ENCODE measurements at places on chromosomes 5 and 9.
A peak's percentile ranks its signal among the peaks of the same experiment; 100 is the strongest.

- DNase-seq = no peak
Observed at GRCh38 chr9:6921315-6921714, 163.5 kb downstream of the KDM4C start.

- DNase-seq = no peak
Observed at GRCh38 chr9:84736081-84736480, 66.6 kb downstream of the NTRK2 start.

DNA sequence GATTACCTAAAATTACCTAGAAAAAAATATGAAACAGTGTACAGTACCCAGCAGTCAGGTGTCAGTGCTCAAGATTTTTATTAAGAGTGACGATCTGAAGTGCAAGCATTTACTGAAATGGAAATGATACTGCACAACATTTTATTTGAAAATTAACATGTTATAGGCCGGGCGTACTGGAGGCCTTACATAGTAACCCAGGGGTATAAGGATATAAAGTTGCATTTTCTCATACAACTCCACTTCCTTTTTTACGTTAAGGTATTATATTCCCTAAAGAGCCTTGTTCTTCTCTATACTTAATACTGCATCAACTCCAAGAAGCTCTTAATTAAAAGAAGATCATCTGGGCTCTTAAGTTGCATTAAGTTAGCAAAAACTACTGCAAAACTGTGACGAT, 3.3 kb downstream of the MAT2B start:
- DNase-seq = no peak

DNA sequence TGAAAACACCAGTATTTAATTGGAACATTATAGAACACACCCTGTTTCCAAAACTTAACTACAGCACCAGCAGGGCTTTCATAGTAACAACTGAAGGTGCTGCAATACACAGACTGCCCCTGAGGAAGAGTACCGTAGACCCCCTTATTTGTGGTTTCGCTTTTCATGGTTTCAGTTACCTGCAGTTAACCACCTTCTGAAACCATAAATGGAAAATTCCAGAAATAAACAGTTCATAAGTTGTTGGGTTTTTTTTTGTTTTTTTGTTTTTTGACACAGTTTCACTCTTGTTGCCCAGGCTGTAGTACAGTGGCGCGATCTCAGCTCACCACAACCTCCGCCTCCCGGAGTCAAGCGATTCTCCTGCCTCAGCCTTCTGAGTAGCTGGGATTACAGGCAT, 9.5 kb upstream of the GLDC start:
- DNase-seq = no peak

DNA sequence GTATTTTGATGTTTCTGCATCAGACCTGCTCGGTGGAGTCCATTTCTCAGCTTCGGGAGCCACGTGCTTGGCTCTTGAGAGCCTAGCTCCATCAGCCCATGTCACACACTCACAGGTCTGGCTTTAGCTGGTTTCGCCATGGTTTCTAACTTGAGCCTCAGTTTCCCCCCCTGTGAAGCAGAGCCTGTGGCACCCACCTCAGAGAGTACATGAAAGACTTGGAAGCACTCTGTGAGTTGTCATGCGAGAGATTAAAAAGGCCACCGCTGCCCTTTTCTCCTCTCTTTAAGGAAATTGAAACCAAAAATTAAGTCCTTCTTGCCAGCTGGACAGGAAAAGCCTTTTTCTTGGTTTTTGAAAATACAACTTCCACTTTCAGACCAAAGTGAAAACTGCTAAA, 8.8 kb downstream of the TENT4A start:
- no peak for DNase-seq

GRCh38 chr5:136190091-136190720, 2.8 kb downstream of the SMIM32 start:
- no peak for DNase-seq

DNA sequence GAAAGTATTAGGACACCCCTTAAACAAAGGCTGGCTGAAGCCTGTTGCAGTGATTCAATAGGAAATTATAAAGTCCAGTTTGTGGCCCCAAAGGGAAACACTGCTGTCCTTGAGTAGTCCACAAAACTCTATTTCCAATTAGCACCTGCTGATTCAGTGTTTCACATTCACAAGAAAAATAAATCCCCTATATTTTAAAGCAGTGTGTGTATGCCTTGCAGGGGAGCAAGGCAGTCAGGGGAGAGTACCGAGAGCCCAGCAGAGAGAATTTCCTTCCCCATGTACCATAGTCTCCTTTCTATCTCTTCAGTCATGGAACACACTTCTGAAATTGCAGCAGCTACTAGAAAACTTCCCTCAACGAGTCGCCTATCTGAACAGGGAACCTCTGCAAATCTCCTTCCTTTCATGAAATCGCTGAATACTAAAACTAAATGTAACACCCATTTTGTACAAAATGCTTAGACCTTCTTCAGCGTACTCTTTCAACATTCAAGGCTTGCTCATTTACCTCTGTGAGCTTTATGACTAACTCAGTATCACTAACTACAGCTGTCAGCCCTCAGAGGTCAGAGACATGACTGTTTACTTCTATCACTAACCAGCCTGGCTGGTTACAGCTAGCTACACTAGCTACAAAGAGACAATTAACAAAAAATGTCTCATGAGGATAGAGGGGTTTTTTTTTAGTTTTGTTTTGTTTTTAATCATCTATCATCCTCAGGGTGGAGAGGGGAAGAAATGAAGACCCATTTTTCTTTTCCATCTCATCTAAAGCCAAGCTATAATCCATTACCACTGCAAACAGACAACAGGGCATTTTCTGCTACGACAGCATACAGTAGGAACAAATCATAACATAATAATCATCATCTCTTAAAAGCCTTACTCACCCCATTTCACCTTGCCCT, 188.7 kb downstream of the EBF1 start:
- no peak for DNase-seq

DNA sequence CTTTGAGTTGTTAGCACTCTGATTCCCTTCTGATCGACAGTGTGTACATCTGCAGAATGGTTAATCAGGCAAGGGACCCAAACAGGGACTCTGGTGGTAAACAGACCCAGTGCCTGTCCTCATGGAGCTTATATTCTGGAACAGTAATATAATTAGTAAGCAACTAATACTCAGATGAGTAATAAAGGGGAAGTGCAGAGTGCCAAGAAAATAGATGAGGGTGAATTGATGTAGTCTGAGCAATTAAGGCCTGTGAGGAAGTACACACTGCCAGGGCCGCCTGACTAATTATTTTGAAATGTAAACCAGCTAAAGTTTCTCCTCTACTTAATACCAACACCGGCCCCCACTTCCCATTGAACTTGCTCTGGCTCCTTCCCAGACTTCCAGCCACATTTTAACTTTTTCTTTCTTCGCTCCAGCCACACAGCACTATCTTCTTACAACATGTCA, 4.2 kb downstream of the DHX29 start:
- peak; percentile 59 for DNase-seq

DNA sequence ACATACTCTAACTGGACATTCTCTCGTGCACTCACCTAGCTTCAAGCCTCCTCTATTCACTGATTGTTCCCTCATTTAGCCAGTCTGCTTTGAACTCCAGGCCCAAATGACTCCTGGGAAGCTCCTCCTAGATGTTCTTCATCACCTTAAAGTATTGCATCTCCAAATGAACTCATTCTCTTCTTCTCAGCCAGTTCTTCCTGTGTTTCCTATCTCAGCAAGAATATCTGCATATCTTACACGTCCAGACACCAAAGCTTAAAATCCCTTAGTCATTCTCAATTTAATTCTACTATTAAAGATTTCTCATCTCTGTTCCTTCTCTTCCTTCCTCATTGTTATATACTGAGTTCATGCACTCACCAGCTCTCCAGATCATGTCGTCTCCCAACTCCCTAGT, 118.6 kb upstream of the DAB2 start:
- peak; percentile 58 for DNase-seq

DNA sequence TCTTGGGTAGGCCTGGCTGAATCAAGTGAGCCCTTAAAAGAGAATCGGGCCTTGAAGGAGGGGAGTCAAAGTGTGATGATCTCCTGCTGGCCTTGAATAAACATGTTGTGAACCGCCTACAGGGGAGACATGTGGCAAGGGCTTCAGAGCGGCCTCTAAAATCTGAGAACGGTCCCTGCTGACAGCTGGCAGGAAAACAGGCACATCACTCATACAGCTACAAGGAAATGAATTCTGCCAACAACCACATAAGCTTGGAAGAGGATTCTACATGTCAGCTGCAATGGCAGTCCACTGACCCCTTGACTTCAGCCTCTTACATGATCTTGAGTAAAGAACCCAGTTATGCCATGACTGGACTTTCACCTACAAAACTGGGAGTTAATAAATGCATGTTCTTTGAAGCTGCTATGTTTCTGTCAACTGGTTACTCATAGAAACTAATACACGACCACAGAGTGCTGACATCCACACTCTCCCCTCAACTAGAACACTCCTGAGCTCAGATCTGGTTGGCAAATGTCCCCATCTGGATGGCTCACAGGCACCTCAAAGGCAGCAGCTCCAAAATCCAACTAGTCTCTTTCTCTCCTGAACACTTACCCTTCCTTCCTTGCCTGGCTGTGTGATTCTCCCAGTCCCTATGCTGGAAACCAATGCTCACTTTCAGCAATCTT, 333.1 kb downstream of the ASTN2 start:
- no peak for DNase-seq

DNA sequence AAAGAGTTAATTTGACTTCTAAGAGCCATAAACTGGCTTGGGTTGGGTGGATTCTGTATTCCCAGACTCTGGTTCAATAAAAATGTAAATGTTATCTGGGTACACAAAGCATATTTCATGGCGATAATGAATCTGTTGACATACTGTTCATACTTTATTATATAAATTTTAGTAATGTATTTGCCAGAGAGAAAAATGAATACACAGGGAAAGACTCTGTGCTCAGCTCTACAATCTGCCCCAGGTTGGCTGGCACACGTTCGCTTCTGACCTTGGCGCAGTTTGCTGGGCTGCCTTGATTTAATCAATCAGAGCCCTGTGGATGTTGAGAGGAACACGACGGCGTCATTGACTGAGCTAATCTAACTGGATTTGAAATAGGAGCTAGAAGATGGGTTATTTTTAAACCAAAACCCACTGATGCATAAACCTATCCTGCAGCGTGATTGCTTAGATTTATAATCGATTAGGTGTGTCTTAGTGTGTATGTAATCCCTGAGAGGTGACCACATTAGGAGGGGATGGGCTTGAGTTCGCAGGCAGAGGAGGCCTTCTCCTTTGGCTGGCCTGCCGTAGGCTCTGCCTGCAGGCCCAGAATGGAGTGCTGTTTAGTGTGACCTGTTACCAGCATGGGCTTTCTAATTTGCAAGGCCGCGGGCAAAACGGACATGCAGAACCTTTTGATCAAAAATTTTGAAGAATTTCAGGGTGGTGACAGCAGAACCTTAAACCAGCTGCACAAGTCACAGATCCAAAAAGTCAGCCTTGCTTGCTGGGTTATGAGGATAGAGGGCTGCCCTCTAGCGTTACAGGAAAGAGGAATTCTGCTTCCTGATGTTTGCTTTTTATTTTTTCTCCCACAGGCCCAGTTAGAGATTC, 3.9 kb upstream of the ADCY2 start:
- no peak for DNase-seq

GRCh38 chr9:13076616-13077015, 202.9 kb downstream of the MPDZ start:
- DNase-seq = no peak

- no peak for DNase-seq
Observed at GRCh38 chr5:20088361-20088760, 100.4 kb upstream of the CDH18 start.

- DNase-seq = no peak
Observed at GRCh38 chr9:134751622-134752021, 110.0 kb downstream of the COL5A1 start.

DNA sequence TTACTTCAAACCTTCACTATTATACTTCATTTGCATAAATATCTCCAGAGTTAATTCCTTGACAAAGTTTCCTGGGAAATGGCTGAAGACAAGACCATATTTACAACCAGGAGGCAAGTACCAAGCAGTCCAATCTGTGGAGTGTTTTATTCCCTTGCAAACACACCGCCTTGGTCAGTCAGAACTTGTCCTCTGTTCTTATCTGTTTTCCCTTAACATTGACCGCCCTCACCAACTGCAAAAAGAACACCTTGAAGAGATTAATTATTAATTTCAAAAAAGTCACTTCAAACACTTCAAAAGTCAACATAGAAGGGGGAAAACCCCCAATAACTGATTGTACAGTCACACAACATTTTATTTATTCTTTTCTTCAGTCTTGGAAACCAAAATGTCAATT, 269.0 kb upstream of the RGMB start:
- no peak for DNase-seq

- DNase-seq = no peak
Observed at GRCh38 chr5:146903789-146904188, 25.2 kb upstream of the PPP2R2B start.

DNA sequence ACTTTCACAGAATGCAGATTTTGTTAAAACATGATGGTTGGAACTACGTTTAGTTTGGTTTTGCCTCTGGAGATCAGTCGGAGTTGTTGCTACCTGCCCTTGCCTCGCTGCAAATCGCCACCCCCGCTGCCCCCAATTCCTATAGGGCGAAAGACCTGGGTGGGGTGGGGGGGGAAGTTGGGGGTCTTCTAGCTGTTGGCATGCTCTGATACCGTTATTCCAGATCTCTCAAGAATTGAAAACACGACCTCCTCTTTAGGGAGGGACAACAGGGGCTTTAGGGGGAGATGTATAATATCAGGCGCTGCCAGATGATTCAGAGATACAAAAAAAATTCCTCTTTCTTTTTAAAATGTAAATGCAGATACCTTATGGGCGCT, 36.4 kb upstream of the NFIB start:
- DNase-seq = no peak

DNA sequence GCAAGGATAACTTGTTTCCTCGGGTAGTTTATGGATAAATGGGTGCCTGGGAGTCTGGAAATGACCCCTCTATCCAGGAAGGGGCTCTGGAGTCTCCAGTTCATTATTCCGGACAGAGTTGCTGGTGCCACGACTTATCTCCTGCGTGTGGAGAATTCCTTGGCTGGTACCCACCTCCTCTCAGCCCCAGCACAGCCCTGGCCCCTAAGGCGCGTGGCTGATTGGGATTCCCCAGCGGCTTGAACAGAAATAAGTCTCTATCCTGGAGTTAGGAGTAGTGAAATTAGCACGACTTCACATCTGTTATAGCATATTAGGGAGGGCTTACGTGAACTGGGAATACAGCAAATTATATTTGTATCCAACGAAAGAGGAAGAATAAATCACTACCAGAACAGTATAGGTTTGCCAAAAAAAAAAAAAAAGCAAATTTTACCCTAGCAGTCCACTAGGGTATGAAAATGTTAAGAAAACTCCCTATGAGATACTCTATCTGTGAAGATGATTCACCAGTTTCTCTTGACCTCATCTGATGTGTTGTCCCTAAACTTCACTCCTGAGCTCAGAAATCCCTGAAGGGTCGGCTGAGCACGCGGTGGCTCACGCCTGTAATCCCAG, 172.5 kb upstream of the OTULINL start:
- no peak for DNase-seq

- no peak for DNase-seq
Observed at GRCh38 chr9:80376180-80376579, 804.4 kb downstream of the TLE4 start.

DNA sequence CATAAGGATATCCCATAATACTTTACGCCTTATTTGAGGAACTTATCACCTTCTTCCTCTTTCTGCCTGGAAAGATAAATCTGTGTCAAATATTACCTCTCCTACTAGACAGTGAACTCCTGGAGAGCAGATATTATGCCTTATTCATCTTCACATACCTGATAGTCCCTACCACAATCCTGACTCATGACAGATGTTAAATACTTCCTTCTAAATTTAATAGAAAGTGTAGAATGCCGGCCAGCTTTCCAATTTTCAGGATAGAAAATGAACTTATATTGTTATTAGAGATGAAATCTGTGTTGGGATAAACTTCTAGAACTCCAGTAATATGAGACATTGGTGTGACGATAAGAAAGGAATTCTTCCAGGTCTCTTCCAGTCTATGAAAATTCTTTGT, 89.0 kb downstream of the GCNT4 start:
- DNase-seq = no peak
